ENCODE measurements at places on chromosomes 11 and 22.

DNA sequence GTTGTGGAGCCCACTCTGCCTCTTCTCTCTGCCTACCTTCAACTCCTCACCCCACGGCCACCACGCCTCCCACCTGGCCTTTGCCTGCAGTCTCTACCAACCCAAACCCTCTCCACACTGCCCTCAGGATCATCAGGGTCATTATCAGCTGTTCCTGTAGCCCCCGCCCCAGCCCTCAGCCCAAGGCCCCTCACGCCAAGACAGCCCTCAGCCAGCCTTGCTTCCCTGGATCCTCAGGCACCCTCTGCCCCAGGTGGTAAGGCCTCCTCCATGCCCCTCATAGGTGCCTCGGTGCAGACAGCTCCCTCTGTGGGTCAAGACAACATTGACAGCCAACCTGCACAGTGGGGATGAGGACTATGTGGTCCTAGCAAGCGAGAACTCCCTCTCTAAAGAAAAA lies 1.7 kb downstream of the SBF1 start:
- no peaks in the 10 kb centered on the region for H3K36me3 ChIP-seq
- peak overlapping the region; percentile 94 for H3K4me3 ChIP-seq
- peak overlapping the region; percentile 90 for H3K27ac ChIP-seq
- DNase-seq, result peak; percentile 63
- H3K4me1 ChIP-seq, result peaks cover 59% of the 10 kb centered on the region

DNA sequence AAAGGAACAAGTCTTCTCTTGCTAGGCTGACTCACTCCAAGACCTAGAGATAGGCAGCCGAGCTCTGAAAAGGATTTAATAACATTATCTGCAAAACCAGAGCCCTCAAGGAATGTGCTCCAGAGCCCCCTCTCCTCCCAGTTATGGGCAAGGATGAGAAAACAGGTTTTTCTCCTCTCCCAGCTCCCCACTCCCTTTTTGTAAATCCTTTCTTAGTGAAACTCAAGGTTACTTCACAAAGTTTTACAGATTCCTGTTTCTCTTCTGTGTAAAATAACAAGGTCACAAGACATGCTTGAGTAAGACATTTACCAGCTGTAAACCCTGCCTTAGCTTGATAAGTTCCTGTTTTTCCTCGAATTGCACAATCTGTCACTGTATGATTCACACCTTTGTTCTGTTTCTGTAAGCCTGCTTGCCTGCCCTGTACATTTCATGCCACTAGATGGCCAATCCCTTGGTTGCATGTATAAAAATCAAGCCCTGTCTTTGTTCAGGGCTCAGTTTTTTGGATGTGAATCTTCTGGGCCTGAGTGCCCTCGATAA lies 489.4 kb downstream of the KCNA4 start:
- no peak overlapping the region for H3K4me3 ChIP-seq
- H3K27ac ChIP-seq, result no peak overlapping the region
- no peaks in the 10 kb centered on the region for H3K36me3 ChIP-seq
- no peaks in the 10 kb centered on the region for H3K4me1 ChIP-seq
- no peaks in the 10 kb centered on the region for H3K27me3 ChIP-seq
- no peak for DNase-seq

GRCh38 chr11:69057801-69058200 lies 9.1 kb downstream of the TPCN2 start:
- no peak overlapping the region for H3K27ac ChIP-seq
- DNase-seq, result no peak
- H3K4me1 ChIP-seq, result peaks cover 2% of the 10 kb centered on the region
- H3K27me3 ChIP-seq, result no peaks in the 10 kb centered on the region
- H3K4me3 ChIP-seq, result no peak overlapping the region
- H3K36me3 ChIP-seq, result no peaks in the 10 kb centered on the region

DNA sequence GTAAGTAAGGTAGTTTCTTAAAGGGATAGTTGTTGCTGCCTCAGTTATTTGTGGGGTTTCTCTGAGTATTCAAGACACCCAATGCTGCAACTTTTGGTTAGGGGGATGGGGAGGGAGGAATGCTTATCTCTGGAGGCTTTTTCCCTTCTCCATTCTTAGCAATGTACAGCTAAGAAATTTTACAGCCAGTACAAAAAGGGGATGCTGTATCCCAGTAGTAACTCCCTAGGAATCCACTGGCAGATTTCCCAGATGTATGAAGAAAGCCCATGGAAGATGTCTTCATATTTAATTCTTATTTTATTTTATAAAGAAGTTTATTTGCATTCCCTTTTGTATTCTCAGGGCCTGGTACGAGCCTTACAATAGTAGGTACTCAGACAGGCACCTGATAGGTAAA lies 154.8 kb downstream of the ENTHD1 start:
- H3K36me3 ChIP-seq, result no peaks in the 10 kb centered on the region
- H3K27me3 ChIP-seq, result peaks cover 6% of the 10 kb centered on the region
- H3K4me1 ChIP-seq, result peaks cover 3% of the 10 kb centered on the region
- no peak for DNase-seq
- no peak overlapping the region for H3K4me3 ChIP-seq

All from activated naive CD8-positive, alpha-beta T cell treated with anti-CD3 and anti-CD28 coated beads for 36 hours (primary cell).